ENCODE measurements at places on chromosomes 16 and 17. TPM values are rescaled to one million over a fixed set of nuclear protein-coding genes. Genes with fewer than 3 reads are reported as not detected.

DNA sequence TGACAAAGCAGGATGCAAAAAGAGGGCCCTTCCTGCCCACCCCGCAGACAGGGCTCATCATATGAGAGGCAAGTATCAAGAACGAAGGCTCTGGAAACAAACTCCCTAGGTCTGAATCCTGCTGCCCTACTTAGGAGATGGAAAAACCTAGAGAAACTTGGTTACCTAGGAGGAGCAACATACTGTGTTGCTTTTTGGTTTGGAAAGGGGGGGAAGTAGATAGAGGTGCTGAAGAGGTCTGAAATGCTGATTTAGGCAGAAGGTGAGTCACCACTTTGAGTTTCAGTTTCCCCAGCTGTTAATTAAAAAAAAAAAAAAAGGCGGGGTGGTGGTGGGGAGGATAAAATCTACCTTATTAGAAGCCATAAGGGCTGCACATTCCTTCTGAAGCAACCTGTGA lies 1.5 kb downstream of the N4BP1 start:
- peak; percentile 25 for DNase-seq

DNA sequence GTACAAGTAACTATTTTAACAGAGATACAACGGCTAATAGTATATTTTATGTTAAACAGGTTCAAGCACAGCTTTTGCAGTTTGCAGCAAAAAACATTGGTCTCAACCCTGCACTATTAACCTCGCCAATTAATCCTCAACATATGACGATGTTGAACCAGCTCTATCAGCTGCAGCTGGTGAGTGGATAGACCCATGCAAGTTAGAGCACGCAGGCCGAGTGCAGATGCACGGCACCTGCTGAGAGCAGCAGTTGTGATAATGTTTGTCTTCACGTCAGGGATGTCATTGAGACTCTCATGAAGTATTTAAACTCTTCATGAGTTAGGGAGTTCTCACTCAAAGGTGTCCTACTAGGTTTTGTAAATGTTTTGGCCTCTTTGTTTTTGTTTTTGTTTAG lies 45.6 kb downstream of the TMC6 start:
- DNase-seq = no peak

DNA sequence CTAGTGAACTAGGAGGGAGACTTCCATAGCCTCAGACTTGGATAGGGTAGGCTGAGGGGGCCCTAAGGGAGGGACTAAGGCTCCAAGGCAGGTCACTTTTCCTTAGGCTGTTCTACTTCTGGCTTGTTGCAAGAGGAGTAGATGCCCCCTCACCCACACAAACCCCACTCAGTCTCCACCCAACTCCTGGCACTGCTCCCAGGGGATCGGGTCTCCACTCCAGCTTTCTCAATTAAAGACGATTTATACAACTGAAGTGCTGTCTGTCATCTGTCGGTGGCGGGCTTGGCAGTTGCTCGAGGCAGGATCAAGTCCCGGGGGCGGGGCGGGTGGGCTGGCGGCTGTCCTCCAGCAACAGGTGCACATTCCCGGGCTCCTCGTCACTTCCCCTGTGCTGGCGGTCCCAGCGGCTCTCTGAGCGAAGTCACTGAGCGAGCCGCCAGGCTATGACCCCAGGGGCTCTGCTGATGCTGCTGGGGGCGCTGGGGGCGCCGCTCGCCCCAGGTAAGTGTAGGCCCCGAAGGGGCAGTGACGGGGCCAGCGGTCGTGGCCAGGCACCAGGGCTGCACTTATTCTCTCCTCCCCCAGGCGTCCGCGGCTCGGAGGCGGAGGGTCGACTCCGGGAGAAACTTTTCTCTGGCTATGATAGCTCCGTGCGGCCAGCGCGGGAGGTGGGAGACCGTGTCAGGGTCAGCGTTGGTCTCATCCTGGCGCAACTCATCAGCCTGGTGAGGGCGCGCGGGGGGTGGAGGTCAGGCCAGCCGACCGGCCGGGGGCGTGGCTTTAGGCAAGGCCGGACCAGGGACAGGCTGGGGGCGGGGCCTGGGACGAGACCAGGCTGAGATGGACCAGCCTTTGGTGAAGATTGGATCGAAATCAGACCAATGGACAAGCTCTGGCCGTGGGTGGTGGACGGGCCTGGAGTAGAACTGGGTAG lies at the start of gene CHRNB1:
TSS of gene CHRNB1 (plus strand) at position 380 of the 937 bp plus-strand sequence. CDS start at position 447, 67 bp downstream.
- peak; percentile 38 for DNase-seq

- DNase-seq = no peak
Measured at GRCh38 chr16:27801289-27801945, 251.5 kb downstream of the KATNIP start.

PRSS53 gene
- polyA plus RNA-seq = 1.8 TPM

SCPEP1 gene
- polyA plus RNA-seq = 323 TPM

LRRC75A gene
- 37.2 TPM for polyA plus RNA-seq
